ENCODE measurements at places on chromosomes 2 and 18.

- no peak for DNase-seq
Measured at GRCh38 chr2:74001121-74001520, 16.4 kb downstream of the TET3 start.

- peak; percentile 22 for DNase-seq
Measured at GRCh38 chr2:30110773-30111172, 36.0 kb upstream of the YPEL5 start.

GRCh38 chr18:22828171-22828570, 105.0 kb upstream of the RBBP8 start:
- DNase-seq = no peak

DNA sequence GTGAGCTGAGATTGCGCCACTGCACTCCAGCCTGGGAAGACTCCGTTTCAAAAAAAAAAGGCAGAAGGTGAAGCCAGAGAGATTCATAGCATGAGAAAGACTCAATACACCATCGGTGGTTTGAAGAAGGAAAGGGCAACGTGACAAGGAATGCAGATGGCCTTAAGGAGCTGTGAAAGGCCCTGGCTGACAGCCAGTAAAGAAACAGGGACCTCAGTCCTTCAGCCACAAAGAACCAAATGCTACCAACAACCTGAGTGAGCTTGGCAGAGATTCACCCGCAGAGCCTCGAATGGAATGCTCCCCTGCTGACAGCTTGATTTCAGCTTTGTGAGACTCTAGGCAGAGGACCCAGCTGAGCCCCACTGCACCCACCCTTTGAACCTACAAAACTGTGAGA, 154.9 kb upstream of the NDUFV2 start:
- DNase-seq = peak; percentile 91

- DNase-seq = peak; percentile 69
Measured at GRCh38 chr2:226963528-226963927, 127.7 kb downstream of the RHBDD1 start.

DNA sequence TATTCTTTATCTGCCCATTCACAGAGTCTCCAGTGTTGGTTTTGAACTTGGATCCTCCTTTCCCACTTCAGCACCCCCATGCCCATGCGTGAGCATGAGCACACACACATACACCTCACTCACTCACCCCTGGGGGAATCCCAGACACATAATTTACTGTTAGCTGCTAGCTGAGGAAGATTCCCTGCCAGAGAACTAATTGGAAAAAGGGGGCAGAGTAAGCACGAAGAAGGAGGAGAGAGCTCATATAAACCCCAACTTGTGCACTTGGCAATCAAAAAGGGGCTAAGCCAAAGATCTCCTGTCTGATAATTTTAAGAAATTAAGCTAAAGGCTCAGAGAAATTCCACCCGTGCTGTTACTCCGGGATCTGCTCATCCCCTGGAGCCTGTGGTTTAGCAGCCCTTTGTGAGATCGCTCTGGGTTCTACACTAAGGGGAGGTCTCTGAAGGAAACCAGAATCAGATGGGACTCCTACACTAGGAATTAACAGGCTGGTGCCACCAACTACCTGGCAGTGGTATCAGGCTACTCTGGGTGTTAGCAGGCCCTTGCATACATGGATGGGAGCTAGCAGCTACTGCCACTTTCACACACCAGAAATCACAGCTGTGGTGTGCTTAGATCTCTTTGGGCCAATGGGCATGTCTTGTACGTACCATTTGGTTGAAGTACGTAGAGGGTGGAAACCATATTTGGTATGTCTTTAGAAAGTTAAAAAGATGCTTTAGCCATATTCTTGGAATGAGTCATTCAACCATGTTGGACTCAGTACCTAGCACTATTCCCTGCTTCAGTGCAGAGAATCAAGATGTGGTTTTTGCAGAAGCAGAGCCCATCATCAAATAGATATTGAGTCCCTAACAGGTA, 95.6 kb upstream of the SLC14A2 start:
- DNase-seq = peak; percentile 71

DNA sequence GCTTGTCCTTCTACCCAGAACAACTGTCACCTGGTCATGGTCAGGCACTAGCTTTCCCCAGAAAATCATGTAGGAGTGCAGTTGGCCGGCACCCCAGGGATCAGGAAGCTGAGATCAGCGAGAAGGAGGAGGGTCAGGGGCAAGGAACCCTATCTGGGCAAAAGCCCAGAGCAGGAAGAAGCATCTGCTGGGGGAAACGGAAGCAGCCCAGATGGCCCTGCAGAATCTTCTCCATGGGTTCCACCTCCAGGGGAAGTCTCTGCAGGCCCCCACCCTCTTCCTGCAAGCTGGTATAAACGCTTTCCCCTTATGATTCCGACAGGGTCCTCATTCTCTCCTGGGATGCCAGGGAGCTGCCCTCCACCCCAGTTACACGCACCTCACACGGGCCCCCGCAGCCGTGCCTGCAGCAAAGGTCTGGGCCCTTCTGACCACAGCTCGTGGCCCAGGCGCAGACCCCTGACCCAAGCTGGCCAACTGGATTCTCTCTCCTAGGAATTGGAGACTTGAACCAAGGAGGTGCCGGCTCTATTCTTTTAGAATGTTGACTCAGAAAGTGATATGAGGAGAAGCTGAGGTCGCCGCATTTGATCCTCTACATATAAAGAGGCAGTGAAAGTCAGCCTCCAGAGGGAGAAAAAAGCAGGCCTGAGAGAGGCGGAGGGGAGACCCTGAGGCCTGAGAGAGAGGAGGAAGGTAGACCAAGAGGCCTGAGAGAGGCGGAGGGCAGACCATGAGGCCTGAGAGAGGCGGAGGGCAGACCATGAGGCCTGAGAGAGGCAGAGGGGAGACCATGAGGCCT, 71.0 kb downstream of the STPG4 start:
- no peak for DNase-seq

- peak; percentile 83 for DNase-seq
Measured at GRCh38 chr2:55156326-55156725, 75.8 kb downstream of the CLHC1 start.

- DNase-seq = peak; percentile 46
Measured at GRCh38 chr2:27174638-27175037, 25.8 kb downstream of the TCF23 start.

- no peak for DNase-seq
Measured at GRCh38 chr2:239597216-239597615, 196.4 kb upstream of the HDAC4 start.

- peak; percentile 87 for DNase-seq
Measured at GRCh38 chr2:55843096-55843993, 80.2 kb downstream of the EFEMP1 start.

- no peak for DNase-seq
Measured at GRCh38 chr2:195410074-195410671, 246.9 kb upstream of the SLC39A10 start.

DNA sequence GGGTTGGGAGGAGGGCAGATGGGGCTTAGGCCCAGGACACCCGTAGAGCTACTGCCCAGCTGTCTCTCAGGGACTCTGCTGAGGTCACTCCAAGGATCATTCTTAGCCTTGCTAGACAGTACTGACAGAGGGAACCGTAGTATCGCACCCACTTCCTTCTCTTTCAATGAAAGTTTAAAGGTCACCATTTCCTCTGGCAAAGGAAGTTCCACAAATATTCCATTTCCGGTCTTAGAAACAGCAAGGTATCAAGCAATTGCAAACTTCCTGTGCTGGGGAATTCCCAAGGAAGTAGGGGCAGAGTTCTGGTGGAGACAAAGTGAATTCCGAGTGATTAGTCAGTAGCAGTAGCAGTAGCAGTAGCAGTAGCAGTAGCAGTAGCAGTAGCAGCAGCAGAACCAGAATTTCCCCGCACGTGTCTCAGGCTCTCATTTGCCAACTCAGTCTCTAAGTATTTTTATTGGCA, 24.7 kb downstream of the IL1B start:
- peak; percentile 95 for DNase-seq

- peak; percentile 38 for DNase-seq
Measured at GRCh38 chr2:203683932-203684556, 22.4 kb upstream of the CD28 start.

- no peak for DNase-seq
Measured at GRCh38 chr2:122868646-122869275, 1113.3 kb downstream of the TSN start.

All from fibroblast of skin of scalp (primary cell).